ENCODE measurements at places on chromosomes 1 and 21.
A peak's percentile ranks its signal among the peaks of the same experiment; 100 is the strongest.

- peak; percentile 74 for ATAC-seq
Observed at GRCh38 chr1:30929135-30929889, 20.8 kb upstream of the SDC3 start.

- ATAC-seq: no peak
Observed at GRCh38 chr1:22962558-22962957, 10.1 kb downstream of the LACTBL1 start.

GRCh38 chr1:44031252-44032169 is at the start of gene SLC6A9:
TSS of gene SLC6A9 (minus strand) at chr1:44031462. CDS start at chr1:44024277, 7,185 bp downstream.
- peak; percentile 28 for ATAC-seq

GRCh38 chr1:200496937-200497336 is 87.1 kb upstream of the ZNF281 start:
- no peak for ATAC-seq

DNA sequence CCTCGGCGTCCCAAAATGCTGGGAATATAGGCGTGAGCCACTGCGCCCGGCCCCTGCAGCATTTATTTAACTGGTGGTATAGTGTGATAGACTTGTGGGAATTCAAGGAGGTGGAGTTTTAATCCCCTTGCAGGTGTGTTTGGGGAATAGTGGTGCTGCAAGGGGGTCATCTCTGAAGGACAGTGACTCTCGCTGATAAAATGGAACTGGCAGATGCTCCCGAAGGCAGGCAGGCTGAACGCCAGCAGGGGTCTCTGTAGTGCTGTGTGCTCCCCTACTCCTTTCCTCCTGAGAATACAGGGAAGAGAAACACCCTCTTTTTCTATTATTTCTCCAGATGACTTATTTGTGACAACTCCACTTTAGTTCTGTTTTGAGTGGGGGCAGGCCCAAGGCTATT is 4.0 kb downstream of the OSCP1 start:
- ATAC-seq: no peak

Data from SK-N-SH treated with all-trans-retinoic acid at 6 μM for 48 hours (cell line).